ENCODE measurements at places on chromosomes 1 and 21.
A peak's percentile ranks its signal among the peaks of the same experiment; 100 is the strongest.

GRCh38 chr1:160522622-160523345 lies at the start of gene SLAMF6:
SLAMF6 (minus strand) TSS chr1:160523255; CDS start chr1:160523192, 63 bp downstream.
- DNase-seq, result peak; percentile 57

- DNase-seq, result no peak
Measured at GRCh38 chr1:196535727-196536126, 72.5 kb downstream of the KCNT2 start.

DNA sequence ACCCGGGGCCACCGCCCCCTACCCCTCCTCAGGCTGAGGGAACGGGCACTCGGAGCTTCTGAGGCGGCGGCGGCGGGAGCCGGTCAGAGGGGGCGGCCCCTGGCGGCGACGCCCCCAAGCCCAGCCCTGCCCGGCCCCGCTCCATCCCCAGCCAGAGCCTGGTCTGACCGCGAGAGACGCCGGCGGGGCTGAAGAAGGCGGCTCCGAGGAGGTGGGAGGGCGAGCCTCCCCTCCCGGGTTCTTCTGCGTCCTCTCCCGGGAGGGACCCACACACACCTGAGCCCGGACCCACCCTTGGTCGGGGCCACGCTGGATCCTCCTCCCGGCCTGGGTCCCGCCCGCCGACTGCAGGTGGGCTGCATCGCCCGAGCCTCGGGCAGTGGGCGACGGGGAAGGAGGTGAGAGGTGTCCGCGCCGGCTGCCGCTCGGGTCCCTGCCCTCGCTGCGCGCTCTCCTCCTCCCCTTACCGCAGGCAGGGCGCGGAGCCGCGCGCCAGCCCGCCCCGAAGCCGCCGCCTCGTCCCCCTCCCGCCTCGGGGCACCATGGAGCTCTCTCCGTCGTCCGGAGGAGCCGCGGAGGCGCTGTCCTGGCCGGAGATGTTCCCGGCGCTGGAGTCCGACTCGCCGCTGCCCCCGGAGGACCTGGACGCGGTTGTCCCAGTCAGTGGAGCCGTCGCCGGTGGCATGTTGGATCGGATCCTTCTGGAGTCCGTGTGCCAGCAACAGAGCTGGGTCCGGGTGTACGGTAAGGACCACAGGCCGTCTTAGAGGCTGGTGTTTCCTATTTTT lies at the start of gene RASAL2:
RASAL2 (plus strand) TSS at position 154 of the 788 bp plus-strand sequence; CDS start at position 543, 389 bp downstream.
- DNase-seq, result no peak

DNA sequence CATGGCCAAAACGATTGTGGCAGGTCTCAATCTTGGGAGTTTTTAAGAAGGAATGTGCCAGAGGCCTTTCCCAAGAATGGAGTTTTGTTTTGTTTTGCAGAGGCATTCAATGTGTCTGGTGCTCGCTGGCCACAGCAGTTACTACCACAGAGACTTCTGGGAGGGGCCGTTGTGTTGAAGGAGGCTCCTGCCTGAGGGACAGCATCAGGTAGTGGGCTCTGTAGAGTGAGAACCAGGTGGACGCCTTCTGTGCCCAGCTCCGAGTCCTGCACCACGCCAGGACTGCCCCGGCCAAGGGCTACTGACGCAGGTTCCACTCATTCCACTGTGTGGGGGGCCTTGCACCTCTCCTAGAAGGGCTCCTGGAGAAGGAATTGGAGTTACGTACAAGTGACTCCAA lies 44.9 kb upstream of the RBM15 start:
- DNase-seq, result no peak

DNA sequence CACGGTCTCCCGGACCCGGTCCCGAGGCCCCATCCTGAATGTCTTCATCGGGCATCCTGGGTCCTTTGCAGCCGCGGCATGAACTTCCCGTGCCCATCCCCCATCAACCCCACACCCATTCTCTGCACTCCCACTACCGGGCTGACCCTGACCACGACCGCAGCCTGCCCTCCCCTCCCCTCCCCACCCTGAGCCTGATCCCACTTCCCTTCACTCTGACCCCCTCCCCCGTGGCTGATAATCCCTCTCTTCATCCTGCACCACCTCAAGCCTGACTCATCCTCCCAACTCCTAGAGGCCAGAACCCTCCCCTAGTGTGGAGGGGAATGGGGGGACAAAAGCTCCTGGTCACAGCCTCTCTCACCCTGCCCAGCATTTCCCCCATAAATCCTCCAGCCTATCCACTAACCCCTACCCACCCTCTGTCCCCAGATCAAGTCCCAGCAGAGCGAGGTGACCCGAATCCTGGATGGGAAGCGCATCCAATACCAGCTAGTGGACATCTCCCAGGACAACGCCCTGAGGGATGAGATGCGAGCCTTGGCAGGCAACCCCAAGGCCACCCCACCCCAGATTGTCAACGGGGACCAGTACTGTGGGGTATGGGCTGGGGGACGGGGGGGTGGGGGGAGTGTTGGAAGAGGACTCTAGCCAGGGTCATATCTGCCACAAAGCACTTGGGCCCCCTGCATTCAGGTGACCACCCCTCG lies 602 bp downstream of the SH3BGRL3 start:
- peak; percentile 25 for DNase-seq

DNA sequence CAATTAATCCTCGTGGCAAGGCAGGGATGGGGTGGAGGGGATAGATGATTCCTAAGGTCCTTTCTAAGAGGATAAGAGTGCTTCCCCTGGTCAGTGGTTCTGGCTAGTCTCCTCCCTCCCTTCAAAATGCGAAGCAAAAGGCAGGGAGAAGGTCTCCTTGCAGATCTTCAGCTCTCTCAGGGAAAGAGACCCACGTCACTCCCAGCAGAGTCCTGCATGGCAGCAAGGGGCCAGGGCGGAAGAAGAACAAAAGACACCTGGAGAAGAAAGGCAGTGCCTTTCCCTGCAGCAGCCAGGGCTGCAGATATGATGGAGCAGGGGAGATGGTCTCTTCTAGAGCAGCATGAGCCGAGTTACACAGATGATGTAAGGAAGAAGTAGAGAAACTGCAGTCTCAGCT lies 29.6 kb upstream of the SLAMF9 start:
- no peak for DNase-seq

DNA sequence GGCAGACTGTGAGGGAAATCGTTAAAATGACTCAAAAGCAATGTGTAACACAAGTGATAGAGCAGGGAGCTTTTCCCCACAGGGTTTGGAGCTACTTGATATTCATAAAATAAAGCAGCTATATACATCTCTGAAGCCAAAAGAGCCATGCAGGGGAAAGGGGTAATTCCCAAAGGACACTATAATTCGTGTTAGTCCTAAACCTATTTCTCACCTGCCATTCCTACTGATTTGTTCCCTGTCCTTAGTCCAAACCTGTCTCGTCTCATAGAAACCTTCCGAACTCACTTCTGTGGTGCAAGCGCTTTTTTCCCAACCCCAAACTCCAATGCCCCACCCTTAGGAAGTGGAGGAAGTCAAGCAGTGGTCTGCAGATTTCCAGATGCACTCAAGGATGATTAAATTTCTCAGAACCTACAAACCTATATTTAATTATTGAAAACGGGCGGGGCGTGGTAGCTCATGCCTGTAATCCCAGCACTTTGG lies 946 bp upstream of the HNRNPR start:
- no peak for DNase-seq

DNA sequence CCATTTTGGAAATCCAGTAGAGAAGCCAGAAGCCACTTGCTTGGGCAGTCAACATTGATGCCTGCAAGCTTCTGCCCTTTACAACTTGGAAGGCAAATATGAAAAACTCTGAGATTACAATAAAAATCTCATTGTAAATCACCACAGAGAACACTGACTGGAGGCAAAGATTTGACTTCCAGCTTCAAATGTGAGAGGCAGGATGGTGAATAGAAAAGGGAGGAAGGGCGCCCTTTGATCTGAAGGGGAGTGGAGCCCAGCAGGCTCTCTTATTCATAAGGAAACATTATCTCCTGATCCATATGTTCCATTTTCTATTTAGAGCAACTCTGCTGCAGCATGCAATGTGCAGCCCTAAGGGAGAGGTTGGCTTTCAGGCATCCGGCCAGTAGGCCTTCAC lies 348.3 kb downstream of the AJAP1 start:
- DNase-seq, result no peak

DNA sequence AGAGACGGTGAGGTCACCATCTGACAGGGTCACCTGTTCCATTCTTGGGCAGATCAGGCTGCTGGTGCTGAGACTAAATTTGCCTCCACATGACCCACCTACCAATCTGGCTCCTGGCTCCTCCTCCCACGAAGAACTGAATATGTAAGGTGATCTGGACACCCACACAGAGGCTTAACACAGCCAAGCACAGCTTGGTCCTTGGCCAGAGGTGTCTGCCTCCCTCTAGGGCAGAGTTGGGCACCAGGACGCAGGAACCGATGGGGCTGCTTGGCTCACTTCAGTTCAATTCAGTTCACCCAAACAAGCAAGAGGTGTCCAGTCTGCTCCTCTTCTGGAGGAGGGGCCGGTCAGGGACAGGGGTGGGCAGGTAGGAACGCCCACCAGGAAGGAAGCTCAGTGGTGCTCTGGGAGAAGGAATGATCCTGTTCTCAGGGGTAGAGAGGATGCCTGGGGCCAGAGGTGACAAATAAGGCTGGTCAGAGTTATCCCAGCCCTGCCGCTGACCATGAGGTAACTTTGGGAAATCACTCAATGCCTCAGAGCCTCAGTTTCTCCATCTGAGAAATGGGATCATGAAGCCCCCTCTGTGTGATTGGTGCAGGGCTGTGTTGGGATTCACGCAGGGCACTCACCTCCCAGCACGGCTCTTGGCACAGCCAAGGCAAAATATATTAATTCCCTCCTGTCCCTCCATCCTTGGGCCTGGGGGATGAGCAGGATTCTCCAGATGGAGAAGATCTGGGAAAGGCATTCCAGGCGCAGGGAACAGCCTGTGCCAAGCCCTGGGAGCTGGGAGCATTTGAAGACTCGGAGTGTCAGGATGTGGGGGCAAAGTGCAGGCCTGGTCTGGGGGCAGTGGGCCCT lies 284.5 kb downstream of the PTPRU start:
- no peak for DNase-seq

DNA sequence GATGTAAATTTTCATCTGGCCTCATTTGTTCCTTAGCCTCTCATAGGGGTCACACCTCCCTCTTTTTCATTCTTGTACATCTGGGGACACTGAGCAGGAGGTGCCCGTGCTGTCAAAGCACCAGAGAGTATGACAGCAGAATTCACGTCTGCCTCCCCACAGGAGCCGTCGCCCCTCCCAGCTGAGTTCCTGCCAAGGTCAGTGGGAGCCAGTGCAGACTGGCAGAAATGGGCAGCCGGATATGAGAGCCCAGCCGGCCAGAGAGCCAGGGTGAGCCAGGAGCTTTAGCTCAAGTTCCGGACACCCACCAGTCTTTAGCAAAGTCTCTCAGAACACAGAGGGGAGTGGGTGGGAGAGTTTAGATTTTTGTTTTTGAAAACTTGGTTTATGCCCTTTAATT lies 21.9 kb downstream of the GPR137B start:
- DNase-seq, result no peak

Measured in CD4-positive, alpha-beta T cell treated with Interleukin-15 for 4 hours (primary cell).